Activated T-helper 1 cell treated with anti-CD3 and anti-CD28 coated beads, Interleukin-12 subunit alpha, Interleukin-12 subunit beta, Interleukin-2, Interleukin-4 antibody, amounts not matched to agents 30 ng/mL and 10 ng/mL and 1 ng/mL, durations not matched to agents 14 hours and 24 hours and 36 hours (primary cell): ENCODE measurements at places on chromosomes 7 and 10.

DNA sequence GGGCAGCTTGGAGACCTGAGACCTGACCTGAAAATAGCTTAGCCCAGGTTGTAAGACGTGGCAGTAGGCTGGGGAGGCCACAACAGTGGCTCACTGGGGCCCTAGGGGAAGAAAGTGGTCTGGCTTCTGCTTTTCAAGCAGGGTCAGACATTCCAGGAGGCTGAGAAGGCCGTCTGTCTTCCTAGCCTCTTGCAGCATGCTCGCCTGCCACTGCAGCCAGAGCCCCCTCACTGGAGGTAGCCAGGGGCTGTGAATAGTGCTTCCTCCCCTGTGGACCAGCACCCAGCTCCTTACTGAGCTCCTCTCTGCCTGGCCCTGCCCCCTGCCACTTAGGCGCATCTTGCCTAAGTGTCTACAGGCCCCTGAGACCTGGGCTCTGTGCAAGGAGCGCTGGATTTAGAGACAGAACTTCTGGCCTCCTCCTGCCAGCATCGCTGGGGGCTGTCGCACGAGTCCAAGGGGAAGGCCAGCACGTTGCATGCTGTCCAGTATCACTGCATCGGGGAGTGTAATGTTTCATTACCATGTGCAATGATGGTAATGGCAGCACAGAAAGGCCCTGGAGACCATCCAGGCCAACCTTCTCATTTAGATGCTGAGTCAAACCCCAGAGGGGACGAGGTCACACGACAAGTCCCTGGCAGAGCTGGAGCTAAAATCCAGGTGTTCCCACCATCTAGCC lies 12.7 kb downstream of the ZMIZ1 start:
- no peak for DNase-seq

DNA sequence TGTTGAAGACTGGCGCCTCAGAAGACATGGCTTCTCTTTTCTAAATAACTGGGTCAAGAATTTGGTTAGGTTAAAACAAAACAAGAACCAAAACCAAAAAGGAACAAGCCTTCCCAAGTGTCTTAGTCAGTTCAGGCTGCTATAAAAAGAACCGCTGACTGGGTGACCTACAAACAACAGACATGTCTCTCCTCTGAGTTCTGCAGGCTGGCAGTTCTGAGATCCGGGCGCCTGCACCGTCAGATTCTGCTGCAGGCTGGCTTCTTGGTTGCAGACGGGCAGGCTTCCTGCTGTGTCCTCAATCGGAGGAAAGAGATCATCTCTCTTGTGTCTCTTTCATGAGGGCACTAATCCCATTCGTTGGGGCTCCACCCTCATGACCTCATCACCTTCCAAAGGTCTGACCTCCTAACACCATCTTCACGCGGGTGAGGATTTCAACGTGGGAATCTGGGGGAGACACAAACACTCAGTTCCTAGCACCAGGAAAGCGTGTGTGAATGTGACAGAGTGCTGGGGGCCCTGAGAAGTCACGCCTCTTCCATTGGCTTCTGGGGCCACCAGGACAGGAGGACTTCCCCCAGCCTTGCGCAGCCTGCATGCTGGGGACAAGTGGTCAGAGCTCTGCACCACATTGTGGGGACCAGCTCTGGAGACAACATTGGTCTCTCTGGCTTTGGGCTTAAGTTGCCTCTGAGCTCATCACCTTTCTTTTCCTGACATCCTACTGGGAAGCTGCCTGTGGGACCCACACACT lies 63.1 kb downstream of the ASB13 start:
- no peak for DNase-seq

DNA sequence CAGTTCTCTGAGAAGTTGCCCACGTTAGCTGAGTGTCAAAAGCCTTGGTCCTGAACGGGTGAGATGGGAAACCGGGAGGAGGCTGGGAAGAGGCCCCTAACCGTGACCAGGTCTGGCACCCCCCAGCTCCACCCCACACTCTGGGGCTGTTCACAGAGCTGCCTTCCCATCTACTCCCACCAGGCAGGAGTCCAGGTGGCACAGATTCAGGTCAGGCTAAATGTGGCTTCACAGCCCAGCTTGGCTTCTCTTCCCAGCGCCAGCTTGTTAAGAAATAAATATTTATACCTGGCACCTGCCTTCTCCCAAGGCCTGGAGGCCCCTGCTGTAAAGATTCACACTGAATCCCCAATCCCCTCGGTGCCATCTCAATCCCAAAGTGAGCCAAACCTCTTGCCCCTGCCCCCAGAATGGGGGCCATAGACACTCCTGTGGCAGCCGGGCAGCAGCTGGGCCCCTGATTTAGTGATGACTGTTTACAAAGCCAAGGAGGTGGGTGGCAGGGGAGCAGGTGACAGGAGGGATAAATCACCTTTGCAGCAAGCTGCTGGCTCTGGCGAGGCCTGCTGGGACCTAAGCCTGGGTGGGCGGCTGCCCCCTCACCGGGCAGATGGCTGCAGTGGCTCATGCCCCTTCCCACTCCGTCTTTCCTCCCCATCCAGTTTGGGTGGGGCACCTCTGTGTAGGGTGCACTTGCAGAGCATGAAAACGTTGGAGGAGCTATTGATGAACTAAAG lies 72.5 kb downstream of the GOLGA7B start:
- DNase-seq: no peak

- DNase-seq: no peak
Measured at GRCh38 chr10:34141032-34141680, 673.9 kb downstream of the PARD3 start.

GRCh38 chr10:33406596-33406995 lies 72.1 kb upstream of the NRP1 start:
- no peak for DNase-seq
